Spinal cord (tissue), 10 donors: ENCODE measurements at places on chromosomes 7 and 10. TPM values are rescaled to one million over a fixed set of nuclear protein-coding genes. Genes with fewer than 3 reads are reported as not detected.

- no peak for DNase-seq
These were observed 147.4 kb upstream of the INSYN2A start for GRCh38 chr10:127343821-127344220.

GRCh38 chr10:101050208-101051069 lies 11.3 kb upstream of the KAZALD1 start:
- no peak for DNase-seq

DNA sequence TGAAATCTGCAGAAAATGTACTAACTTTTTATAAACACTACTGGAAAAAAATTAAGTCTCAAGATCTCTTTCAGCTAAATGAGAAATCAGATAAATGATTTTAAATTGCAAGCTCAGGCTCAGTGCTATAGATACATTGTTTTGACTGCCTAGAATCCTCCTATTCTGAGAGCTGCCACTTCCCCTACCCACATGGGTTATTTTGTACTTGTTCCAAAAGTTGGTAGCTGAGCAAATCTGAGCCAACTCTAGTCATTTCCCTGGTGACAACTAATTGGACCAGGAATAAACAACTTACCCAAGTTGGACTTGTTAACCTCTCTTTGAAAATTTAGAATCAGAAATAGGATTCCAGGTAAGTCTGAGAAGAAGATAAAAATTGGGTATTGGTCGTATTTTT lies 202.1 kb downstream of the MBL2 start:
- no peak for DNase-seq

NEUROD6 gene
- 10.4 TPM for total RNA-seq
